ENCODE measurements at places on chromosomes 3 and 15.

GRCh38 chr3:33717616-33717865 lies 513 bp downstream of the CLASP2 start:
- peak; percentile 67 for DNase-seq

- DNase-seq = no peak
Observed at GRCh38 chr15:60299452-60300047, 98.2 kb downstream of the ANXA2 start.

GRCh38 chr15:53869044-53869805 lies 109.0 kb upstream of the UNC13C start:
- peak; percentile 2 for DNase-seq

- no peak for DNase-seq
Observed at GRCh38 chr3:60304112-60304511, 947.1 kb downstream of the FHIT start.

DNA sequence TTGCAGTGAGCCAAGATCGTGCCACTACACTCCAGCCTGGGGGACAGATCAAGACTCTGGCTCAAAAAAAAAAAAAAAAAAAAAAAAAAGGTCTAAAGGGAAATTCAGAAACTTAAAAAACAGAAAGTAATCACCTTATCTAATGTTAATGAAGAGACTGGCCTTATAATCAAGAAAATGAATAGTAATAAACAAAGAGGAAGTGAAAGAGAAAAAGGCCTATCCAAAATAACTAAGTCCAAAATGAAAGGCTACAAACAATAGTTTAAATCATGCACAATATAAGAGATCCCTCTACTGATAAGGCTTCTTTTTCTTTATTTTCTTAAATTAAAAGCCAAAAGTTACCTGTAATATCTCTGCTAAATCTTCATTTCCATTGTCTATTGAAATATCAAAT lies 37.1 kb upstream of the HDC start:
- DNase-seq = no peak

- no peak for DNase-seq
Observed at GRCh38 chr3:117566926-117567325, 857.3 kb downstream of the TUSC7 start.

DNA sequence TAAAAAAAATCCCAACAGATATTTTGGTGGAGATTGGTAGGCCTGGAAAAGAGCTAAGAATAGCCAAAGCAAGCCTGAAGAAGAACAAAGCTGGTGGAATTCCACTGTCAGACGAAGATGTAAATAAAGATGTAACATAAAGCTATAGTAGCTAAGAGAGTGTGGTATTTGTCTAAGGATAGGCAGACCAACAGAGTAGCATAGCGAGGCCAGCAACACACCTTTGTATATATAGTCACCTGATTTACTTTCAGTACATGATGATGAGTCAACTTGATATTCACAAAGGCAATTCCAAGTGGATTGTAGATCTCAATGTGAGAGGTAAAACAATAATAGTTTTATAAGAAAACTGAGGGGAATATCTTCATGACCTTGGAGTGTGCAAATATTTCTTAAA lies 53.6 kb upstream of the SYN2 start:
- no peak for DNase-seq

- no peak for DNase-seq
Observed at GRCh38 chr3:5217824-5218595, 30.5 kb downstream of the EDEM1 start.
